Activated gamma-delta T cell treated with anti-CD3 and anti-CD28 coated beads, Interleukin-2, amount 50 U/mL, for 16 hours (primary cell): ENCODE measurements at places on chromosomes 12 and 14.

GRCh38 chr14:21205026-21205677 is 49.3 kb upstream of the OR5AU1 start:
- DNase-seq: no peak

- DNase-seq: no peak
Measured at GRCh38 chr12:44972746-44973421, 78.0 kb downstream of the DBX2 start.

- DNase-seq: no peak
Measured at GRCh38 chr14:104199266-104199895, 61.0 kb downstream of the KIF26A start.

DNA sequence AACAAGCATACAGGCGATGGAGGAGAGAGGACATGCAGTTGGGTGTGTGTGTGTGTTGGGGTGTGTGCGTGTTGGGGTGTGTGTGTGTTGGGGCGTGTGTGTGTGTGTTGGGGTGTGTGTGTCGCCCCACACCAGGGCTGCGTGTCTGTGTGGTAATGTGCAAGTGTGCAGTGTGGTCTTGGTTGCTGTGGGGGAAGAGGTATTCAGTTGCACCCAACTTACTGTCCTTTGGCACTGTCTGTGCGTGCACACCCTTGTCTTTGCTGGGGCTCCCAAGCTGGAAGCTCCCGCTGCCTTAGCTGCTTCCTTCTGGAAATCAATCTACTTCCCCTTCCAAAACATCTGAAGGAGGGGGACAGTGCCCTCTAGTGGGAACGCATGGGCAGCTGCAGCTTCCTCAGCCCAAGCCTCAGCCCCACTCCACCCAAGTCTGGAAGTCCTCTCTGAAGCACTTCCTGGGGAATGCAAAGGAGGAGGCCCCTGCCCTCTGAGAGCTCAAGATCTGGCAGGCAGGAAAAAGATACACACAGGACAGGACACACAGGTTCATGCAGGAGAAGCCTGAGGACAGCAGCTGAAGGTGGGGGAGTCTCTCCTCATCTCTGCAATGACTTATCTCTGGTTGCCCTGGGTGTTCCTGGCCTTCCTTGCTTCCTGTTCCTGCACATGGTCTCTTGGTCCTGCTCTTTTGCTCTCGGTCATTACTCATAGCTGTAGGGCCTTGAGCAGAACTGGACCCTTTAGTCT is 13.1 kb downstream of the ASIC1 start:
- DNase-seq: no peak

DNA sequence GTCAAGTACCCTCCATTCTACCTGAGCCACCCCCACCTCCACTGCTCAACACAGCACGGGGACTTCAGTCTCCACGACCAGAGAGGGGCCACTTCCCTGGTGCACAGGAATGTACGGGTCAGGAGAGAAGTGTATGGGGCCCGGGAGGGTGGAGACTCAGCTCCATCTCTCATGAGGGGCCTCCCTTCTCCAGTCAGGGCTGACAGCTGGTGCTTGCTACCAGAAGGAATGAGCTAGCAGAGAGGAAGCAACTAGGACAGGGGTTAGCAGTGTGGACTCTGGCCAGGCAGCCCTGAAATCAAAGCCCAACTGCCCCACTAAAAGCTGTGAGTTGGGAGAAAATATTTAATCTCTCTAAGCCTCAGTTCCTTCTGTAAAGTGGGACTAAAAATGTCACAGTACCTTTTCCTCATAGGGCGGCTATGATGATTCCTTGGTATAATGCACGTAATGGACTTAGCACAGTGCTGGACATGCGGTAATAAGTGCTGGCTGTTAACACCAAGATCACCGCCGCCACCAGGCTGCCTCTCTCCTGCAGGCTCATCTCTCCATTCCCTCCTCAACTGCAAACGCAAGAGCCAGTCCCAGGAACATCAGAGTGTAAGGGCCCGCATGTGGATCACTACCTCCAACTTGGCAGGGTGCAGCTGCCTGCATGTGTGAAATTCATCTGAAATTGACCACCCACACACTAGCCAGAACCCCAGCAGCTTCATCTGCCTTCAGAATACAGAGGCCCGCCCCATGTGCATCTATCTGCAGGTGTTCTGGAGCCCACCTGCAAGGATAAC is 14.6 kb downstream of the ACTN1 start:
- no peak for DNase-seq

- no peak for DNase-seq
Measured at GRCh38 chr12:71405884-71406283, 33.7 kb upstream of the LGR5 start.

GRCh38 chr12:100554608-100555077 is 18.8 kb upstream of the GAS2L3 start:
- no peak for DNase-seq

DNA sequence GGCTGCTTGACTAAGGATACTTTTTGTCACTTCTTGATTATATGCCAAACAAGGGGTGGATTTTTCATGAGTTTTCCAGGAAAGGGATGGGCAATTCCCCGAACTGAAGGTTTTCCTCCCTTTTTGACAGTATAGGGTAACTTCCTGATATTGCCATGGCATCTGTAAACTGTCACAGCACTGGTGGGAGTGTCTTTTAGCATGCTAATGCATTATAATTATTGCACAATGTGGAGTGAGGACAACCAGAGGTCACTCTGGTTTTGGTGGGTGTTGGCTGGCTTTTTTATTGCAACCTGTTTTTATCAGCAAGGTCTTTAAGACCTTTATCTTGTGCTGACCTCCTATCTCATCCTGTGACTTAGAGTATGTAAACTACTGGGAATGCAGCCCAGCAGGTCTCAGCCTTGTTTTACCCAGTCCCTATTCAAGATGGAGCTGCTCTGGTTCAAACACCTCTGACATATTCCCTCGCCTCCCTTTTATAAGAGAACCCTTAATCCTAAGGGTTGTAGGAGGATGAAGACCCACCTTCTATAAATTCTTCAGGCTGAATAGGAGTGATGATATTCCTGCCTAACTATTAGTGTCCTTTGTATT is 471.2 kb downstream of the ATP23 start:
- no peak for DNase-seq

- no peak for DNase-seq
Measured at GRCh38 chr14:69685716-69686115, 74.3 kb downstream of the SUSD6 start.
